ENCODE measurements at places on chromosomes 12 and 14.

DNA sequence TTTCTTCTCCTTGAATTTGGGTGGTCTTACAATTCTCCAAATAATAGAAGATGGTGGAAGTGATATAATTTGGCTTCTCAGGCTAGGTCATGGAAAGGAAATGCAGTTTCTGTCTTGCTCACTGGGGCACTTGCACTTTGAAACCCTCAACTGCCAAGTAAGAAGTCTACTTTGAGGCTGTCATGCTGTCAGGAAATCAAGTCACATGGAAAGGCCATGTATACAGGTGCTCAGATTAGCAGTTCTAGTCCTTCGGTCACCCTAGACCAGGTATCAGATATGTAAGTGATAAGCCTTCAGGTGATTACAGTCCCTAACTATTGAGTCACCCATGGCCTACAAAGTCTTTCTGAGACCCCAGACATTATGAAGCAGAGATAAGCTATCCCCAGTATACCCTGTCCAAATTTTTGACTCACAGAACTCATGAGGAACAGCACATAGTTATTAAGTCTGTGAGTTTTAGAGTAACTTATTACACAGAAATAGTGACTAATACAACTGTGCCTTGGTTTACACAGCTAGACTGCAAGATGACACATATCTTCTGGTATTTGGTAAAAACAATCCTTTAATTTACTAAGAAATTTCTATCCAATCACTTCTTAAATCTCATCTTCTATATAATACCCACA is 26.3 kb upstream of the BBS10 start:
- no peak for DNase-seq

- DNase-seq: no peak
Observed at GRCh38 chr12:5068619-5069018, 24.9 kb downstream of the KCNA5 start.

DNA sequence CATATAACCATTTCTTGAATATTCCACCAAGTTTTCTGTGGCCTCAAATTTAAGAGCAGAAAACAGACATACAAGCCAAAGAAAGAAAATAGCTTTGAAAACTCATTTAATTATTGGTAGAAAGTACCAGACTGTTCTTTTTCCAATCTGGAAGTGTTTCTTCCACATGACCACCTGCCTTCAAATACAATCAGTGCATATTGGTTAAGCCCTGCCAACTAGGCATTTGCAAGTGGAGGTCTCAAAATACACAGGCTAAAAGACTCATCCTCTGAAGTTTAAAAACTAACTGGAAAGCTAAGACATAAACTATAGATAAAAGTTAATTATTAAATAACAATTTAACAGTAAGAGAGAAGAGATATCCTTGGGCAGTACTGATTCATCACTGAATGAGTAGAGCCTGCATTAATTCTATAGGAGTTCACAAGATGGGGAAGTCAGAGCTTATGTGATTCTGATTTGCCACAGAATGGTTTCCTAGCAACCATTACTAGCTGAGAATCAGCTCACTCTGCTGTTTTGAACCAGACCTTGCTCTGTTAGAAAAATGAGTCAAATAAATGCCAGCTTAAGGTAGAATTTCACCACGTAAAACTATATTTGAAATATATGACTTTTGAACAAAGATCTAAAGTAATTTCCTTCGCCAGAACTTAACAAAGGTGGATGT is 433.8 kb downstream of the FUT8 start:
- no peak for DNase-seq

DNA sequence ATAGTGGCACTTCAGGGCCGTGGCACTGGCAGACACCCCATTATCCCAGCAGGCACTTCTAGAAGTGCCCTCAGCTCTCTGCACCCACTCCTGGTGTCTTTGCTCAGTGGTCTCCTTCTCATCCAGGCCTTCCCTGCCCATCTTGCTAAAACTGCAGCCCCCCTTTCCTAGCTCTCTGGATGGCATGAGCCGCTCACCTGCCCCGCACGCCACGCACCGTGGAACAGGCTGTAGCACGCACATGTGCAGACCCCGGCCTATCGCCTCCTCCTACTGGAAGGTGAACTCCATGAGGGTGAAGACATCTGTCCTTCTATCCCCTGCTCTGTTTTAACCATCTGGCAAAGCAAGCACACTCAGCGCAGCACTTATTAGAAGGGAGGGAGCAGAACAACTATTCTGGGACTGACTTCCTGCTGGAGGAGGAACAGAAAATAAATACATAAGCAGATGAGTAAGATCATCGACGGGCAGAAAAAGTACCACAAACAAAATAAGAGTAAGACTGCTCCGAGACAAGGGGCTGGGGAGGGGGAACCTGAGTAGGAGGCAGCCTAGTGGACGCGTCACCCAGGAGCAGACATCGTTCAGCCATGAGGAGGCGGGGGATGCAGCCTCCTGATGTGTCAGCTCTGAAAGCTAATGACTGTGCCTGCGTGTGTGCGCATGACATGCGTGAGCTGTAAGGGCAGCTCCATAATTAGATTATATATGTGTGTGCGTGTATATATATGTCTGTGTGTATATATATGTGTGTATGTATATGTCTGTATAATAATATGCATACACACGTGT is 7.8 kb upstream of the FZD10 start:
- DNase-seq: no peak

DNA sequence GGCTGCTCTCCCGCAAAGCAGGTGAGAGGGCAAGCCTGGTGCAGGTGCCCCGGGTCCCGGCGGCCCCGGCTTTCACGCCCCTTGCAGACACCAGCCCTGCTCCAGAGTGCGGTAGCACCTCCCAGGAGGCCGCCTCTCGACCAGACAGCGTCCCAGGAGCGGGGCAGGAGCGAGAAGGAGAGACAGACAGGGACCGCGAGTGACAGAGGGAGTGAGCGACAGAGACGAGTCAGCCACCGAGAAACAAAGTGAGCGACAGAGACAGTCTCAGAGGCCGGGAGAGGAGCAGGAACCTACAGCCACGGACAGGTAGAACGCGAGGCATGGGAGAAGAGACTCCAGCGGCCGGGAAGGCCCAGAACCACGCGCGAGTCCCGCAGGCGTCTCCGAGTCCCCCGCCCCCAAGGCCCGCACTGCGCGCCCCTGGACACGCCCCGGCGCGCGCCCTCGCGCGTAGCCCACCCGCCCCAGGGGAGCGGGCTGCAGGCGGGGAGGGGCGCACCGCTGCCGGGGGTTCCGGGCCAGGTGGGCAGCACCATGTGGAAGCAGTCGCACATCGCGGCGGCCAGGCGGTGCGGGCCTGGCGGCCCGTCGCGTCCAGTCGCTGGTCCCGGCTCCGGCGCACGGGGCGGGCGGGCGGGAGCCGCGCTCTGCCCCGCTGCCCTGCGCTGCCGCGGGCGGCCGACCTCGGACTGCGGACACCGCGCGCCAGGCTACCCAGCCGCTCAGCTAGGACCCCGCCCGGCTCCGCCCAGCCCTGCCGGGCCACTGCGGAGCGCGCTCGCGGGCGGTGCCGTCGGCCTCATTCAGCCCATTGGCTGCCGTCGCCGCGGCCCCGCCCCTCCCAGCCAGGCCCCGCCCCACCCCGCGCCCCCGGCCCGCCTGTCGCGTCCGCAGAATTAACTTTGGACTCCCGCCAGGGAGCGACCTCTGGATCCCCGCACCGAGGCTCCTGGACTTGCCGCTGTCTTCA is at the start of gene AHNAK2:
AHNAK2 (minus strand) TSS at position 694 of the 973 bp plus-strand sequence; CDS start at position 557, 137 bp downstream.
- peak; percentile 48 for DNase-seq

GRCh38 chr12:6281081-6281809 is 29.2 kb upstream of the PLEKHG6 start:
- no peak for DNase-seq

GRCh38 chr12:116532986-116533342 is 26.2 kb upstream of the MAP1LC3B2 start:
- no peak for DNase-seq

GRCh38 chr12:115322275-115322674 is 638.3 kb upstream of the TBX3 start:
- DNase-seq: no peak

DNA sequence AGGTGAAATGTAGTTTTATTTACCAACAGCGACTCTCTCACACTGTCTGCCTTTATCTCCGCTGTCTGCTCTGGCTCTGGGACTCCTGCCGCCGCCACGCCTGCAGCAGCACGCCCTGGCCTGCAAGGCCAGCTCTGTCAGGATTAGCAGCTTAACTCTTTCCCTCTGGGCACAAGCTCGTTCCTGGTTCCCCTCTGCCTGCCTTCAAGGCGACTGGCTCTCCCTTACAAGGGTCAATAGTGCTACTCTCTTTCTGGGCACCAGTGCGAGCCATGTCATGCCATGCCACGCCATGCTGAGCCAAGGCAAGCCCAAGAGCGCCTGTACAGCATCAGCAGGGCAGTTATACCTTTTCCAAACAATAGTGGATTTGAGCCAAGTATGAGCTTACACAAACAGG is 3.6 kb upstream of the CLEC2B start:
- DNase-seq: no peak

- no peak for DNase-seq
Observed at GRCh38 chr14:45212231-45212630, 40.8 kb downstream of the MIS18BP1 start.

- no peak for DNase-seq
Observed at GRCh38 chr12:55610598-55610997, 26.1 kb upstream of the OR10P1 start.

DNA sequence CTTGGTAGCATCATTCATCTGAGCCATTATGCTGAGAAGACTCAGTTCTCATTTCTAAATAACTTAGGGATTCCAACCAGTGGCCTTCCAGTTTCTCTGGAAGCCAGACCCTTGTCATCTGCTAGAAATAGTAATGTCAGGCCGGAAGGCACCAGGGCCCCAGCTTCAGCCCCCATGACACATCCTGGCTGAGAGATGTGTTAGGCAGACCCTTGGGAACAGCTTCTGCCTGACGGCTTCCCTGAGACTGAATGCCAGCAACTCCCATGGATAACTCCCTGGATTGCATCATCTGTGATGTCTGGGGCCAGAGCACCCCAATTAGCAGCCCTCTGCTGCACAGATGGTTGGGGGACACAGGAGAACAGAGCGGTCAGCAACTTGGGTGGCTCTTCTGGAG is 583.5 kb upstream of the TBX3 start:
- no peak for DNase-seq

GRCh38 chr12:65313719-65314317 is 35.3 kb downstream of the MSRB3 start:
- DNase-seq: no peak

GRCh38 chr14:69980457-69981425 is 101.5 kb downstream of the SMOC1 start:
- no peak for DNase-seq

DNA sequence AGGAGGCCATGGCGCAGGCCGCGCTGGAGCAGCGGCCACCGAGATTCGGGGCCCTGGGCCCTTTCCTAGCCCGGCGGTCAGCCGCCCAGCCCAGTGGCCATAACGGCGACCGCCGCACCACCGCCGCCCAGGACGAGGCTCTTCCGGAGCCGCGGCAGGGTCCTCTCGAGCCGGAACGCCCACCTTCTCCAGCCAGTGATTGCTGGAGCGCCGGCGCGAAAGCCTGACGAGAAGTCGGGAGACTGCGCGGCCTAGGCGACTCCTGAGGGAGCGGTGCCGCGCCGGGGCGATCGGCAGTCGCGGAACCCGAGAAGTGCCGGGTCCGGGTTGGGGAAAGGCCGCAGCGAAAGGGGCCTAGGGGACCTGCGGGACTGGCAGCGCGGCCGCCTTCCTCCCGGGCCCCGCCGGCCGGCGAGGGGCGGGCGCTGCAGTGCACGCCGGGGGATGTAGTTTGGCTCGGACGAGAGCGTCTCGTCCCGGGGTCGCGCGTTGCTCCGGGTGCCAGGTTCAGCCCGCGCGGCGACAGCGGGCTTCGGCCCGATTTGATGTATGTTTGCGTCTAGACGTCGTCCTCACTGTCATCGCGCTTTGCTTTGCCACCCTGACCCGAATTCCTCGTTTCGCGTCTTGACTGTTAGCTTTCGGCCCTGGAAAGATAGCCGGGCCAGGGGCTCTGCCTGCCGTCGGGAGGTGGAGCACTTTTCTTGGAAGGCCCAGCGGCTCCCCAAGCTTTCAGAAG is at the start of gene VTI1B:
VTI1B (minus strand) TSS at position 153 of the 739 bp plus-strand sequence; CDS start at position 10, 143 bp downstream.
- peak; percentile 68 for DNase-seq

DNA sequence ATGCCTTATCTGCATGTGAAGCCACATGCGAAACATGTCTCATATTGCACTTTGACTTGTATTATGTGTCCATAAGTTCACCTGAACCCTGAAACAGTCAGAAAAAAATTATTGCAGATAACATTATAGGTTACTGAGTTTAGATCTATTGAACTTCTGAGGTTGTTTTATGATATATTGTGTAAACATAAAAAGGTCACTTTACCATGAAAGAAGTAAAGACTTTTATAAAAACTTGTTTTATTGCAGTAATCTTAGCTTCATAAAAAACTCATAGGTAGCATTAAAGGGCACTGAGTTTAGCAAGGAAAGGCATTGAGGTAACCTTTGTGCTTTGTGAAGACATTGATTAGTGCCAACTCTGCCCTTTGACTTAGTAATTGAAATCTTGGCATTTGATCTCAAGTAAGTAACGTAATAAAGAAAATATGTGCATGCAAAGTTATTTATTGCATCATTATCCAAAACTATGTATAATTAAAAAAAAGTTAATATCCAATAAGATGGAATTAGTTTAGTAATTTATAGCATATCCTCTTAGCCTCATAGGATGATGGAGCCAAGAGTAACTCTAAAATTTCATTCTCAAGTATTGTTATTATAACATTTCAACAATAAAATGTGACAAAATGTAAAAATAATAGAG is 313.3 kb upstream of the ATP2B1 start:
- no peak for DNase-seq

DNA sequence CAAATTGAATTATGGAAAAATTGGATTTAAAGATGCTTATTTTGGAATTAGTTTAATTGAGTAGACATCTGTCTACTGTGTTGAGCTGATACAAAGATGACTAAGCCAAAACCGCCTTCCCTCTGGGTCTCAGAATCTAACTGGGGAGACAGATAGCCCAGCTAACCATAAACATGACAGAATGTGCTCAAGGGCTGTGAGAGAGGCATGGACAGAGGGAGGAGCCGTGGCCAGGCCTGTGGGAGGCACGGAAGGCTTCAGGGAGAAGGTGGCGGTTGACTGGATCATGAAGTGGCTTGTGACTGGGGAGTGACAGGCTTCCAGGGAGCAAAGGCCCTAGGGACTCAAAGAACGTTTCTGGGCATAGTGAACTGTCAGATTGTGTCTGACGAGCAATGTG is 74.6 kb downstream of the DACT1 start:
- no peak for DNase-seq

GRCh38 chr12:96040305-96041133 is 5.1 kb upstream of the LTA4H start:
- DNase-seq: no peak
